Type B pancreatic cell (in vitro differentiated cells): ENCODE measurements at places on chromosomes 2 and 18.

GRCh38 chr18:37385846-37386778 is 179.5 kb downstream of the CELF4 start:
- no peak for DNase-seq

DNA sequence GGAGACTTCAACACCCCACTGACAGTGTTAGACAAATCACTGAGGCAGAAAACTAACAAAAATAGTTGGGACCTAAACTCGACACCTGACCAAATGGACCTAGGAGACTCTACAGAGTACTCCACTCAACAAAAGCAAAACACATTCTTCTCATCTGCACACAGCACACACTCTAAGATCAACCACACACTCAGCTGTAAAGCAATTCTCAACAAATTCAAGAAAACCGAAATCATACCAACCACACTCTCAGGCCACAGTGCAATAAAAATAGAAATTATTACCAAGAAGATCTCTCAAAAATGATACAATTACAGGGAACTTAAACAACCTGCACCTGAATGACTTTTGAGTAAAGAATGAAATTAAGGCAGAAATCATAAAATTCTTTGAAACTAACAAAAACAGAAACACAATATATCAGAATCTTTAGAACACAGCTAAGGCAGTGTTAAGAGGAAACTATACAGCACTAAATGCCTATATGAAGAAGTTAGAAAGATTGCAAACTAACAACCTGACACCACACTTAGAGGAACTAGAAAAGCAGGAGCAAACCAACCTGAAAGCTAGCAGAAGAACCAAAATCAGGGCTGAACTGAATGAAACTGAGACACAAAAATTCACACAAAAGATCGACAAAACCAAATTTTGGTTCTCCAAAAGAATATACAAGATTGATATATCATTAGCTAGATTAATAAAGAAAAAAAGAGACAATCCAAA is 46.3 kb downstream of the RTTN start:
- no peak for DNase-seq

DNA sequence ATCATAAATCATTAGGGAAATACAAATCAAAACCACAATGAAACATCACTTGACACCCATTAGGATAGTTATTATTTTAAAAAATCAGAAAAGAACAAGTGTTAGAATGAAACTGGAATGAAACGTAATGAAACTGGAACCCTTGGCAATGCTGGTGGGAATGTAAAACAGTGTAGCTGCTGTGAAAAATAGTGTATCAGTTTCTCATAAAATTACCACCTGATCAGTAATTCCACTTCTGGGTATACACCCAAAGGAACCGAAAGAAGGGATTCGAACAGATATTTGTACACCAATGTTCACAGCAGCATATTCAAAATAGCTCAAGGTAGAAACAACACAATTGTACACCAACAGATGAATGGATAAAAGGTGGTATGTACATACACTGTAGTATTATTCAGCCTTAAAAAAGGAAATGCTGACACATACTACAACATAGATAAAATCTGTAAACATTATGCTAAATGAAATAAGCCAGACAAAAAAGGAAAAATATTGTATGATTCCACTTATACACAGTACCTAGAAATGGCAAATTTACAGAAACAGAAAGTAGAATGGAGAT is 27.0 kb downstream of the ROCK1 start:
- DNase-seq: no peak

DNA sequence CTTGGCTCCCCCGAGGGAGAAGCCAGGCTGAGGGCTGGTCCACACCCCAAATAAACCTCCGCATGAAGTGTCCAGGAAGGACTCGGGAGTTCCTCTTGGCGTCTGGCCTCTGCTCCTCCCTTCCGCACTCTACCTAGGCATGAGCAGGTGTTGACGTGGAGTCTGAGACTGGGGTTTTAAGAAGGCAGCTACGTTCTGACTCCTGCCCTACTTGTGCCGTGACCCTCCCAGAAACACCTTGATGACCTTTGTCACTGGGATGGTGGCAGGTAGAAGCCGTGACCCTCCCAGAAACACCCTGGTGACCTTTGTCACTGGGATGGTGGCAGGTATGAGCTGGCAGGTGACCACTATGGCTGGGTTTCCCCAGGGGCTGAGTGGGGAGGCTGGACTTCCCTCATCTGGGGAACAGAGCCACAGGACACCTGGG is 54.8 kb downstream of the HS6ST1 start:
- DNase-seq: no peak

DNA sequence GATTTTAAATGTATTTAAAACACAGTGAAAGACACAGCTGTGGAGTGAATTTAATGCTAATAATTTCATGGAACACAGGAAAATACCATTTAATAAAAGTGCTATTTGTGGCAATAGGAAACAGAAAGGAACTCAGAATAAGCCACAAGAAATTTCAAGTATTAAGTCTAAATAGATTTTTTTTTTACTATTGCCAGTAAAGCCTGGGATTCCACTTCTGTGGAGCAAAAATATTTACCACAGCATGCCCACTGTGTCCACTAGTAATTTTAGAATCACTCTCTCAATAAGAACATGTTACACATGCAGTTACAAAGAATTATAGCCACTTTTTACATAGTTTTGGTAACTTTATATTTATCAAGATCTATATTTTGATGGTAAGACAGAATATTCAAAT is 17.2 kb downstream of the KCTD18 start:
- DNase-seq: no peak

GRCh38 chr2:236507393-236508085 is 62.1 kb upstream of the ACKR3 start:
- DNase-seq: peak; percentile 83

DNA sequence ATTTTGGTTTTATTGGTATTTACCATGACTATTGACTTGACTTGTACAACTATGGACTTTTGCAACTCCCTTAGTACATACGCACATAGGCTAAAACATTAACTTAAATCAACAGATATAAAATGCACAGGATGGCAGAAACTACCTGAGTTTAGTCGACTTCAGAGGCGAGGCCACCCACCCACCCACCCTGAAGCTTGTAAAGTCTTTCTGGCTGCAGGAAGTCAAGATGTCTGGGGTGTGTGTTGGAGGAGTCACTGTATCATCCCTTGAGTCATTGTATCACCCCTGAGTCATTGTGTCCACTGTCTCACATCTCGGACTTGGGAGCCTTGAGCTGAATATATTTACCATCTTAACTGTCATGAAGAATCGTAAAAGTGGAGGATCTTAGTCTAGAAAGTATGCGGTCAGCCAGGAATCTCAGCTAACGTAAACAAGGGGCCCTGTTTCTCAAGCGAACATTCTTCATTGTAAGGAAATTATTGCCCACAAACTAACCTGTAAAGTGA is 140.0 kb upstream of the ST6GAL2 start:
- no peak for DNase-seq

DNA sequence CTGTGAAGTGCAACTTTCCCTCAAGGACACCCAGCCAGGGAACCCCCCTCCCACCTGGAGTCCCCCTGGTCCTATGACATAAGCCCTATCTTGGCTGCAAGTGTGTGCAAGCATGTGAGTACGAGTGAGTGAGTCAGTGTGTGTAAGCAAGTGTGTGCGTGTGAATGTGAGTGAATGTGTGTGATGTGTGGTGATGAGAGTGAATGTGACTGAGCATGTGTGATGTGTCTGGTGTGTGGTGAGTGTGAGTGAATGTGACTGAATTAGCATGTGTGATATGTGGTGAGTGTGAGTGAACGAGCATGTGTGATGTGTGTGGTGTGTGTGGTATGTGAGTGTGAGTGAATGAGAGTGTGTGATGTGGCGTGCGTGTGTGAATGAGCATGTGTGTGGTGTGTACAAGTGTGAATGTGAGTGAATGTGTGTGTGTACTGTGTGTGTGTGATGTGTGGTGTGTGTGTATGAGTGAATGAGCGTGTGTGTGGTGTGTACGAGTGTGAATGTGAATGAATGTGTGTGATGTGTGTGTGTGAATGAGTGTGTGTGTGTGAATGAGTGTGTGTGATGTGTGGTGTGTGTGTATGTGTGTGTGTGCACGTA is 68.8 kb upstream of the SMAD7 start:
- peak; percentile 37 for DNase-seq

- DNase-seq: no peak
These were observed 518.2 kb downstream of the NRXN1 start for GRCh38 chr2:50513724-50514123.

DNA sequence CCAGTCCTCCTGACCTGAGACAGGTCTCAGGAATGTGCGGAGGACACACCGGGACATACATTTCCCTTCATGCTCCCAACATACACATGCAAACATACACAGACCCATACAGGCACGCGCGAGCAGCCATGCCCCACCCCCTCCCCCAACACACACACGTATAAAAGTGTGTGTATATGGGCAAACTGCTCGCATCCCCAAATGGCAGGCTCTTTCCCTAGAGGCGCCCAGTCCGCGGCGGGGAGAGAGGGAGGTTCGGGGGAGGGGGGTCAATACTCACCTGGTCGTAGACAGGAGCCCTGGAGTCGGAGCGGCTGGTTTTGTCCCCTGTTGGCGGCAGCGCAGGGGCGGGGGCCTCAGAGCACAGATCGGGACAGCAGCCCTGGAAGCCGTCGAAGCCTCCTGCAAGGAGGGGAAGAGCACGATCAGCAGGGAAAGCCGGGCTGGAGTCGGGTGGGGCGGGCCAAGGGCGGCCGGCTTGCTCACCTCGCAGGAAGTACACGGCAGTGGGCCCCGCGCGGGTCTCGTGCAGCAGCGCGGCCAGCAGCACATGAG is 682 bp downstream of the DUSP2 start:
- no peak for DNase-seq

GRCh38 chr18:26021061-26021754 is 69.2 kb downstream of the SS18 start:
- no peak for DNase-seq

GRCh38 chr18:48553236-48553635 is 14.4 kb downstream of the CTIF start:
- DNase-seq: no peak

GRCh38 chr2:28674713-28675068 is 76.9 kb upstream of the PPP1CB start:
- DNase-seq: no peak

- DNase-seq: no peak
These were observed 164.2 kb downstream of the CTIF start for GRCh38 chr18:48703028-48703386.

DNA sequence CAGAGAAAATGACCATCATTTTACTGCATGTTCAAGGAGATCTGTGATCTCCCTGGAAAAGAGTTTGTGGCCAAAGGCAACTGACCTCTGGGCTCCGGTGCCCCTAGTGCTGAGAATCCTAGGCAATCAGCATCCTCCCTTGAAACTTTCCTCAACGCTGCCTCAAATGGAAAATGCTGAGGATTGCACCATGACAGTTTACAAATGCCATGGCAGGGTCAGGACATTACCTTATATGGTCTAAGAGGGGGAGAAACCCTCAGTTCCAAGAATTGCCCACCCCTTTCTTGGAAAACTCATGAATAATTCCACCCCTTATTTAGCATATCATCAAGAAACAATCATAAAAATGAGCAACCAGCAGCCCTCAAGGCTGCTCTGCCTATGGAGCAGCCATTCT is 48.3 kb downstream of the ALPK2 start:
- no peak for DNase-seq

- no peak for DNase-seq
These were observed 47.9 kb downstream of the DOCK10 start for GRCh38 chr2:224994242-224994823.

DNA sequence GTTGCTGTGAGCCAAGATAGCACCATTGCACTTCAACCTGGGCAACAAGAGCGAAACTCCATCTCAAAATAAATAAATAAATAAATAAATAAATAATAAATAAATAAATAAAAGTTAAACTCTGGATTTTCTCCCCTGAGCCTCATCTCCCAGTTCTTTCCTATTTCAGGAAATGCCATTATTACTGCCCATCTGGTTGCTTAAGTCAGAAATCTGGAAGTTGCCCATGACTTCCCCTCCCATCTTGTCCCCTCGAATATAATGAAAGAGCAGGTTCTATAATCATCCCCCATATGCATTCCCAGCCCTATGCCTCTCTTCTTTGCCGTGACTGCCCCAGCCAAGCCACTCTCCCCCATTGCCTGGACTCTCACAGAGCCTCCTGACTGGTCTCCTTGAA is 4.2 kb upstream of the PSD4 start:
- no peak for DNase-seq

GRCh38 chr18:57434536-57435494 is at the start of gene ONECUT2:
Gene ONECUT2 (plus strand): TSS chr18:57435374. CDS start chr18:57435717, 343 bp downstream.
- DNase-seq: peak; percentile 95

DNA sequence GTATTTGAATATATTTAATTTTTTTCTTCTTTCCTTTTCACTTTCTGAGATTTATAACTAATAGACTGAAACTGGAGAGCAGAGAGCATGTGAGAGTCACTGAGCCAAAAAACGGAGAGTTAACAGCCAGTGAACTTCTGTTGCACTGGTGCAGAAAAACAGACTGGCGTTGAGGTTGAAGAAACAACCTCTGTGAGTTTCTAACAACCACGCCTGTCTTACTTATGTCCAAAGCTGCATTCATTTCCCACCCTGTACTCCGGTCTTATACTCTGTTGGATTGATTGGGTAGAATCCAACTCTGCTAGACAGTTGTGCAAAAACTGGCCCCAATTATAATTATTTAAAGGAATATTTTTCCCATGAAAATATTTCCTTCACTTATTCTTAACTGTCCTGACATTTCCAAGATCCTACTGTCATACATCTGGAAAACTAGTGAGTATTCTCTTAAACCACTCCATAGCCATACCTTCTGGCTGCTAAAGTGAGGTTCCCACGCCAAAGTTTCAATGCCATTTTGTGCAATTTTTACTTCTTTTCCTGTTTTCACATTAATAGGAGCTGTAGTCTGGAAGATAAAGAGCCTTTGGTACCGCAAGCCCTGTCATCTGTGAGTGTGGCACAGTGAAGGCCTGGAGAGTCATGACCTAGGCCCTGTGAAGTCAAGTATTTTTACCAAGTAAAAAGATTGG is 9.4 kb downstream of the CYP1B1 start:
- no peak for DNase-seq

GRCh38 chr2:113278073-113278741 is 514 bp downstream of the PAX8 start:
- no peak for DNase-seq

GRCh38 chr2:121532894-121533293 is 2.2 kb downstream of the RNU4ATAC start:
- no peak for DNase-seq

DNA sequence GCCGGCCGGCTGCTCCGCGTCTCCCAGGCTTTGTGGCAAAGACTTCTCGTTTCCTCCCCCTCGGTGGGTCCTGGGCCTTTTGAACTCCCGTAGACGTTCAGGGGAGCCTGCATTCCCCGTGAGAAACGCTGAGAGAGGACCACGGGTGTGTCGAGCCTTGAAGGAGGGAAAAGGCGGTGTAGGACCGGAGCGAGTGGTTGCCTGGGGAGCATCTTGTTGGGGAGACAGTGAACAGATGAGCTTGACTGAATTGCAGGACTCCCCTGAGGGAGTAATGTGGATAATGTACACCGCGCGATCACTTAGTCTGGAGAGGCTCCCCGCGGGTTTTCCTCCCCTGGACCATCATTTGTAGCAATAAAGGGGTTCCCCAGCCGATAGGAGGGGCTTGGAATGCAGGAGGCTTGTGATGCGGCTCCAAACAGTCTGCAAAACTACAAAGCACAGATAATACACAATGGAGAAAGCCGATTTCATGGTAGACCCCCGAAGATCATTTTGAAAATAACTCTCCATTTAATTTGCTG is 769 bp downstream of the ALMS1 start:
- no peak for DNase-seq
